Kasumi-1 (cell line): ENCODE measurements at places on chromosomes 6 and 20.

- DNase-seq: no peak
These were observed 75.9 kb downstream of the EDN3 start for GRCh38 chr20:59376109-59376841.

GRCh38 chr6:138862456-138862855 lies 66.6 kb downstream of the ECT2L start:
- no peak for DNase-seq

DNA sequence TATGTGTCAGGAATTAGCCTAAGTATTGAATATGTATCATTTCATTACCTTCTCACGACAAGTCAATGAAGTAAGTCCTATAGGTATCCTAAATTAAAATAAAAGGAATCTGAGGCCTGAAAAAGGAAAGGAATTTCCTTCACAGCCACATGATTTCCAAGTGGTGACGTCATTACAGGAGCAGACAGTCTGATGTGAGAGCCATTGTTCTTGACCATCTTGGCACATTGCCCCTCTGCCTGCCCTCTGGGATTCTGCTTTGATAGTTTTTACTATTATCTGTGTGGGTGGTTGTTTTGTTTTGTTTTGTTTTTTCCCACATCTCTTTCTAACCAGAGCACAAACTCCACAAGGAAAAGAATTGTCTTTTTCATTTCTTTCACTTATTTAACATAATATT lies 219.8 kb upstream of the UFL1 start:
- no peak for DNase-seq

DNA sequence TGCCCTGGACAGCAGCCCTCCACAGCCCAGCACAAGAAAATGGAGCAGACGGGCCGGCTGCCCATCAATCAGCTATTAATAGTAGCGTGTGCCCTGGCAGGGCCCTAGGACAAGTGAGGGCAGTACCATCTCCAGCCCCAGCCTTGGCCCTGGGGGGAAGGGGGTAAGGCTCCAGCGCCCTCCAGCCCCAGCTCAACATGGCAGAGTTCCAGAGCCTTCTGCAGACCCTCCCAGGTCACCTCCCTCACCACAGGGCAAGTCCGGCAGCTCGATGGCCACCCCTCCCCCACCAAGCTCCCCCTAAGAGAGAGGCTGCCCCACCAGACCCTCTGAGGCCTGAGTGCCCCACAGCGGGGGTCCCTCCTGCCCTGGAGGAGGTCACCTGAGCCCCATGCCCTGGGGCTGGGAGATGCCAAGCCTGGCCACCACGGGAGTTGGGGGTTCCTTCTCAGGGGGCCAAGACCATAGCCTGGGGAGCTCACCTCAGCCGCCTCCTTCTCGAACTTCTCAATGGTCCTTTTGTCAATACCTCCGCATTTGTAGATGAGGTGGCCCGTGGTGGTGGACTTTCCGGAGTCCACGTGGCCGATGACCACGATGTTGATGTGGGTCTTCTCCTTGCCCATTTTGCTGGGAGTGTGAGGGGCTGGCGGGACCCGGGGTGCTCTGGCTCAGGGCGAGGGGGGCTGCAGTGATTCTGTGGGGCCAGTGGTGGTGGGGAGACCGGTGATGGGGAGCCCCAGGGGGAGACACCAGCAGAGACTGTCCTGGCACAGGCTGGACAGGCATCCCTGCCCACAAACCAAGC lies 1.5 kb downstream of the EEF1A2 start:
- DNase-seq: no peak

GRCh38 chr6:157778719-157779118 lies 44.3 kb upstream of the SNX9 start:
- no peak for DNase-seq
